ENCODE measurements at places on chromosomes 6 and 20. TPM values are rescaled to one million over a fixed set of nuclear protein-coding genes. Genes with fewer than 3 reads are reported as not detected.

- no peak for DNase-seq
Observed at GRCh38 chr6:129073051-129073450, 190.1 kb downstream of the LAMA2 start.

GRCh38 chr6:47116606-47117005 is 74.5 kb upstream of the ADGRF1 start:
- DNase-seq: no peak

C6orf163 gene
- 0.56 TPM for total RNA-seq

GRCh38 chr6:87105823-87106222 is 10.9 kb upstream of the CGA start:
- no peak for DNase-seq

DNA sequence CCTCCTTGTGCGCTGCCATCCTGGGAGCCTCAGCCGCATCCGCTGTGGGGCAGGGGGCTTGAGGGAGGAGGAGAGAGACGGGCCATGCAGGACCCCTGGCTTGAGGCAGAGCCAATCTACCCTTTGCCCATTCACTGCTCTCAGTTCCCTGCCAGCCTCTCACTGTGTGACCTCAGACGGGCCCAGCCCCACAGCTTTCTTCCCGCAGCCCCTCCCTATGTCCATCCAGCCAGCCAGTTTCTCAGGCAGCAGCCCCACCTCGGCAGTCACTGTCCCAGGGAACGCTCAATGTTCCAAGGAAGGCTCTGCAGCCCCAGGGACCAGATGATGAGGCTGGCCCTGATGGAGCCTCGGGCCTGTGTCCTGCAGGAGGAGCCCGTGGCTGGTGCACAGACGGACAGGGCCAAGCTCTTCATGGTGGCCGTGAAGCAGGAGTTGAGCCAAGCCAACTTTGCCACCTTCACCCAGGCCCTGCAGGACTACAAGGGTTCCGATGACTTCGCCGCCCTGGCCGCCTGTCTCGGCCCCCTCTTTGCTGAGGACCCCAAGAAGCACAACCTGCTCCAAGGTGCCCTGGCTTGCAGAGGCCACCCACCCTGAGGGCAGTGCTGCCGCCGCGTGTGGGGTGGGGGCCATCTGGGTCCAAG is 3.9 kb upstream of the TNFRSF6B start:
- DNase-seq: no peak

DNA sequence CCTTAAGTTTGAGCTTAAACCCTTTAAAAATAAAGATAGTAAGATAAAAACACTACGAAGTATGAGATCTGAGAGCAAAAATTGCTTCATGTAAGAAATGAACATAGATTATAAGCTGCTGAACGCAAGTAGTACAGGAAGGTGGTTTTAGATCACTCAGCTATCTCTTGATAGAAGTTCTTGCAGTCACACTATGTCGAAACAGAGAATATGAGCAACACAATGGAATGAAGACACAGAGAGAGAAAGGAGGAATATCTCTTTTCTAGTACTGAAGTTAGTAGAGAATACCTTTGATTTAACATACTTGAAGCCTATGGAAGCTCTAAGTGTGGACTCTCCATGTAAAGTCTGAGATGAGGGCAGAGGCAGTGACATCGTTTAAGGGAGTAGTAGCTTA is 162.7 kb downstream of the CDK19 start:
- DNase-seq: no peak

GRIK2 gene
- not detected for total RNA-seq

Measured in pulmonary artery endothelial cell (primary cell).